T-helper 1 cell (primary cell): ENCODE measurements at places on chromosomes 5 and 9.

GRCh38 chr9:2291980-2292704, 277.0 kb downstream of the SMARCA2 start:
- DNase-seq, result no peak

DNA sequence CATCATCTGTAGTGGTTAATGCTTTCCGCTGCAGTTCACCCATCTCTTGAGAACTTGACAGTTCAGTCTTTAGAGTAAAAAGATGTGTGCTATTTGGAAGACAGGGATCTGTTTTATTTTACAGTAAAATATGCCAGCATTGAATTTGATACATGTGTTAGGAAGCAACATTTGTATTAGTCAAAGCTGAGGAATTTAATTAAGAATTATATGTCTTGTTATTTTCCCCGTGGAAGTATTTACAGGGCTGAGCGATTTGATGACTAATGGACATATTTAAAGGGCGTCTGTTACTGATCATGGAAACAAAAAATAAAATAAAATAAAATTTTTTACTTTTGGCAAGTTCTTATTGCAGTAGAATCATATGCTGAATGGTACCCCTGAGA, 101.3 kb downstream of the PAM start:
- DNase-seq, result no peak

DNA sequence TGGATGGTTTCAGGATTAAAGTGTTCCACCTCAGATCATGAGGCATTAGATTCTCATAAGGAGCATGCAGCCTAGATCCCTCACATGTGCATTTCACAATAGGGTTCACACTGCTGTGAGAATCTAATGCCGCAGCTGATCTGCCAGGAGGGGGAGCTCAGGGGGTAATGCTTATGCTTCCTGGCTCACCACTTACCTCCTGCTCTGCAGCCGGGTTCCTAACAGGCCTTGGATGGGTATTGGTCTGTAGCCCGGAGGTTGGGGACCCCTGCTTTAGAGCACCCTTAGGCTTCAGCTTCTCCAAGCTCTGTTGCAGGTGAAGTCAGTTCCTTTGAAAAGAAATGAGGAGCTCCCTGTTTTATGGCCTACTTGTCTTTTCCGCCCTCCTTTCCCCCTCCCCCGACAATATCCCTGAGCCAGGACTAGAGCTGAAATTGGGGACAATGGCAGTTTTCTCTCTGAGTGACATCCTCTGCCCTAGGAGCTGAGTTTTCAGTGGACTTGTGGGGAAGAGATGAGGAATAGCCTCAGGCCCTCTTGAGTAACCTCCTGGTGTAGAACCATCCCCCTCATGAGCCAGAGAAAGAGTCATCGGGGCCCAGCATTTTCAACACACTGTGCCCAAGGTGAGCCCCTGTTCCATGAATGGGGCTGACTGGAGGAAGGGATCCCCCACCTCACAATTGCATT, 16.2 kb upstream of the MAT2B start:
- no peak for DNase-seq

- no peak for DNase-seq
These were observed 184.4 kb upstream of the SLC12A2 start for GRCh38 chr5:127899214-127899610.

DNA sequence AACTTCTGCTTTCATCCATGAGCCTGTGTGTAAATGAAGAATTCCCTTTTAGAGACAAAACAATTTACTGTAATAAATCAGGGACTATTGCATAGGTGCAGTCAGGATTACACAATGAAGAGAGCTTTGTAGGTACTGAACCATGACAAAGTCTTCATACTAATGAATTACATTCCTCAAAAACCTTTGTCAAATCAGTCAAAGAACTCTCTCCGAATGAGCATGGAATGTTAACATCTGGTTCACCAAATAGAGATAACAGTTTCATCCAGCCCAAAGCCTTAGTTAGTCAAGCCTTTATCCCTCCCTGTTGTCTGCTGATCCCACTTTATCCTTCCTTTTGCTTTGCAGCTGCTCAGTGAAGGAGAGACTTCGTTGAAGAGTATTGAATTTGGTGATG, 62.9 kb upstream of the DMRTA1 start:
- DNase-seq, result no peak

DNA sequence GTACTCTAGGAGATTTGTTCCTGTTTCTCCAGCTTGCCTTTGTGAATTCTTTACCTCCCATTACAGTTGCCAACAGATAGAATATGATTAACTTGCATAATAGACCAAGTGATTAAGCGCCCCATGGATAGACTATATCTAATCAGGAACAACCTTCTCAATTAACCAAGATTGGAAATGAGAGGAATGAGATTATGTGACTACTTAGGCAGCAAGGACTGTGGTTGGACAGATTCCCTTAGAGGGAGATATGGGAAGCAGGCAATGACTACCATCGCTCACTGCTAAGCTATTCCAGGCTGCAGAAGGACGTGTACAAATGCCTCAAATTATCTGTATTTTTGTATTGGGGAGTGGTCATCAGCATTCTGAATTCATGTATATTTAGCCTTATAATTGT, 278.1 kb upstream of the DAB2 start:
- DNase-seq, result no peak

DNA sequence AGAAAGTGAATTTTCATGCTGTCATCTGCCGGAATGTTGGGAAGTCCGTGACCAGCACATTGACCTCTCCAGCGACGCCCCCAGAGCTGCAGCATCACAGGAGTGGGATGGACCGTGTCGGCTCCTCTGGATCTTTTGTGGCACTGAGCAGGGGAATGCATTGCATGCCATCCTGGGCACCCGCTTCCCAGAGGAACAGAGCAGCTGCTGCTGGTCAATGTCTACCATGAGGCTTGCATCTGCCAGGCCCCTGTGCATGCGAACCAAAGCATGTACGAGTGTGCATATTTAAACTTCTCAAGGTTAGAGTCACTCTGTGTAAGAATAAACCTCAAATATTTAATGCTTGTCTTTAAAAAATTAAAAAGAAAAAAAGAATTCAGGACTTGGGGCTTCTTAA, 414.8 kb downstream of the GADD45G start:
- no peak for DNase-seq

DNA sequence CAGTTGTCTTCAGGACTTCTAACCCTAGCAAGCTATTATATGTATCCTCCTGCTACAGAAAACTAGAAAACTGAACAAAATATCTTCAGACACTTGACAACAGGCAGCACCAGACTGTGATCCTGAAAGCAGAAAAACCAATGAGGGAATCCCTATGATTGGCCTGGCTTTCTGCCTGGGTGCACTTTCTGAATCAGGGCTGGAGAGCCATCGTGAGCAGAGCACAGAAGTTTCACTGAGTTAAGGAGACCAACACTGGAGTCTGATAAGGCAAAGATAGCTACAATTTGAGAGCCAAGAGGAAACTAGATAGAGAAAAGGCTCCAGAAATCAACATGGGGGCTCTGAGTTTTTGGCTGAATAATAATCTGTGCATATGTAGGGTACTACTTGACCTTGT, 106.5 kb downstream of the FANCC start:
- DNase-seq, result no peak

DNA sequence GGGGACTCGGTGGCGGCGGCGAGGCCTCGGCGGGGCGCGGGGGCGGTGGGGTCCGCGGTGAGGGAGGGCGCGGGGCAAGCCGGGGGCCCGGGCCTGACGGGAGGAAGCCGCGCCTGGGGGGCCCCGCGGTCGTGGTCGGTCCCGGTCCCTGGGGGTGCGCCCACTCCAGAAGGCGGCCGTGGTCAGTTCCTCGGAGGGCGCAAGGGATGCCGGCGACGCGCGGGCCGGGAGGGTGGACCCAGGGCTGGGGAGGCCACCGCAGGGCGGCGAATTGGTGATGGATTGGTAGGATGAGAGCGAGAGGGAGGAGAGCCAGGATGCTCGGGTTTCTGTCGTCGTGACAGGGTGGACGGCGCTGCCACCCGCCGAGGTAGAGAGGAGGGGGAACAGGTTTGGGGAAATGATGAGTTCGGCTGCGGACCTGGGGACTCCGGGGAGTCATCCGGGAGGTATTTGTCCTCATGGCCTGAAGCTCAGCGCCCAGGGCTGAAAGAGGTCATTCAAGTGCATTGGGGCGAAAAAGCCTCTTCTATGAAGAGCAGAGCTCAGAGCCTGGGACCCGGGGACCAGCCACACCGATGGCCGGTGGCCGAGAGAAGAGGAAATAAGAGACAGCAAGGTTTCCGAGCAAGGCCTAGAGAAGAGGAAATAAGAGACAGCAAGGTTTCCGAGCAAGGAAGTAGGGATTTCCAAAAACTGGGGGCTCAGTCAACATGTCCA, 557 bp downstream of the GNG10 start:
- peak; percentile 11 for DNase-seq

DNA sequence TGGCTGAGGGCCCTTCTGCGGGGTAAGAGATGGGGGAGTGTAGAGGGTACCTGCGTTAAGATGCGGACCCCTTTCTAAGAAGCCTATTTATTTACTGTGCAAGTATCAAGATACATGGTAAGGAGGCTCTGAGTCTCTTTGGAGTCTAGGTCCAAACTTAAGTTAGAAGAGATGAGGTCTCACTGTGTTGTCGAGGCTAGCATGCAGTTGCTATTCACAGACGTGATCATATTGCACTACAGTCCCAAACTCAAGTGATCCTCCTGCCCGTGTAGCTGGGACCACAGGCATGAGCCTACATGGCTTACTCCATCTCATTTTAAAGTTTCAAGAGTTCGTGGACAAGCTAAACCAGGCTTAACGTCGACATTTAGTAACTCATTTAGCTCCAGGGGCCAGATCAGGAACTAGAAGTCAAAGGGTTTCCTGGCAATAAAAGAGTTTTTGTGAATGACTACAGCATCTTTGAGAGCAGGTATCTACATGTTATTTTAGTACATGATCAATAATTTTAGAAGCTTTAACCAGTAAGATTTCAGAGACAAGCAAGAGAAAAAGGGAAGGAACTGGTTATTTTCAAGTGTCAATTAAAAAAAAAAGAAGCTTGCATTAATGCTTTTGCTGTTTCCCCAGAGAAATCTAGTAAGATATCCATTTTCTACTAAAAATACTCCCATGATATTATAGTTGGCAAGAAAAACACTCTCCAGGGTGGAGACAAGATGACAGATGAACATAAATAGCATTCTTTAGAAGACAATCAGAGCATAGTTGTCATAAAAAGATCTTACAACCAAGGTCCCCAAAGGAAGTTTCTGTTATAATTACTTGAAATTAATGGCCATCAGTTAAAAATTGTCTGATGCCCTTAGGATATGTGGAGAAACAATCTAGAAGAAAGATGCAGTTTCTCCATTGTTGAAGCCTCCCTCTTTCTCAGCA, 141.3 kb downstream of the SCAMP1 start:
- DNase-seq, result no peak

DNA sequence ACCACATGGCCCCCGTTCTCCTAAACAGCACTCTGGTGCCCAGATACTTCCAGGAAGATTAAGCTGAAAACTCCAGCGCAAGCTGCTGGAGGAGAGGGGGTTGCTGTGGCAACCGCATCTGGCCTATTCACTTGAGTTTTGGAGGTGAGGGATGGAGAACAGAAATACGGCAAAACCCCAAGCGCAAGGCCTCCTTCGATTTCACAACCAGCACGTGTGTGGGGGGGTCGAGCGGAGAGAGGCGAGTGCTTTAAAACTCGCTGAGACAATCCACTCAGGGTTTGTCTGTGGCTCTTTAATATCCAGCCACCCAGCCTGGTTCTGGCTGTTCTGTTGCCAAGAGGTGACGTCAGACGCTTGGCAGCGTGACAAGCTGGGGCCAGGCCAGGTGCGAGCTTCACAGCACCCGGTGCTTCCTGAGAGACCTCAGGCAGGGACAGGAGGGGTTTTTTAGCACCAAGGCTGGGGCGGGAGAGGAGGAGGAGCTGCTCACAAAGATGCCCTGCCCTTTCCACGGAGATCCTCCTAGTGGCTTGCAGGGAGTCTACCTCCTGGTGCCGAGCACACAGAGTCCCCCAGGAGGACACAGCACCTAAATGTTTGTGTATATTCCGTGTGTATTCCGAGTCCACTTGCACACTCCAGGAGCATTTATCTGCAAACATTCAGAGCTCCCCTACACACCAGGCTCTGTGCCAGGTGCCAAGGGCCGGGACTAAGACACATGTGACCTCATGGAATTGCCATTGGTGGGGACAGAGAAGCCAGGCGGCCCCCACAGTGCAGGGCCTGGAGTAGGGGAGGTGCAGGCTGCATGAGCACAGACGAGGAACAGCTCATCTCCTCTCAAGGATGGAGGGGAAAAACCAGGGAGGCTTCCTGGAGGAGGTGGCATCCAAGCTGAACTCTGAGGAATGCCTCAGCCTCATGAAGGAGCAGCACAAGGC, 194.6 kb downstream of the OLFM1 start:
- DNase-seq, result peak; percentile 7

DNA sequence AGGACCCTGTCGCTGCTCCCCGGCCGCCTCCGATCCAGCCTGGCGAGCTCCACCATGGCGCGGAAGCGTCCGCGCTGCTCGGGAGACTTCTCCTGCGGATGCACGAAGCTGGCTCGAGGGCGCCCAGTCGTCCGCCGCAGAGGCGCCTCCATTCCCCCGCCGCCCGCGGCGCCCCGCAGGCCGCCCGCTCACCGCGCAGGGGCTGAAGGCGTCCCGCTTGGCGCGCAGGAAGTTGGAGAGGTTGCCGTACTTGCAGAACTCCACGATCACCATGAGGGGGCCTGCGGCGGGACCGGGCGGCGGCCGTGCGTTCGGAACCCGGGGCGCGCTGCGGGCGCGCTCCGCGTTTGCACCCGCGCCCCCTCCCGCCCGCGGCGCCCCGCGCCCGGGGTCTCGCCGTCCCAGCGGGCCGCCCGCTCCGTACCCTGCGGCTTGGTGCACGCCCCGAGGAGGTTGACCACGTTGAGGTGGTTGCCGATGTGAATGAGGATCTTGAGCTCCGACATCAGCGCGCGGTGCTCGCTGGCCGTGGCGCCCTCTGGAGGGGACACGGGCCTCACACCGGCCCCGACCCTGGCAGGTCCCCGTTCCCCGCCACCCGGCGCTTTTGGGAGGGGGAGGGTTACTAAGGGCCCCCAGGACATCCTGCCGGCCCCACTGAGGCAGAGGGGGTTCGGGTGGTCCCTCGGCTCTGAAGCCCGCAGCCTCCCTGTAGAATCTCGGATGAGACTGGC, 27.7 kb upstream of the SCGB3A1 start:
- peak; percentile 44 for DNase-seq

- DNase-seq, result no peak
These were observed 66.3 kb downstream of the ANKRD55 start for GRCh38 chr5:56166671-56167385.

DNA sequence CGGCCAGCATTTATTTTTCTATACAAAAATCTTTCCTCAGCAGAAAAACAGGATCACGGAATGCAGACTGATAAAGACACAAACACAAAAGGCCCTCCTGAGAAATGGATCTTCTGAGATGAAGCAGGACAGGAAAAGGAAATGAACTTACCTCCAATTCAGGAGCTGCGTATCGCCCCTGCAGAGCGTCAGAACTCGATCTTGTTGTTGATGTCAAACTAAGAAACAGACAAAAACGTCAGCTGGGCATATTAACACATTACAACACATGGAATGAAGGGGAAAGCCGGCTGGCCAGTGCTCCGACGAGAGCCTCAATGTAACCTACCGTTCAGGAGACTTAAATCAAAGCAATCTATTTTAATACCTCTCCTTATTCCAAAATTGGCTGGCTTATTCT, 105.1 kb downstream of the SERINC5 start:
- DNase-seq, result no peak

DNA sequence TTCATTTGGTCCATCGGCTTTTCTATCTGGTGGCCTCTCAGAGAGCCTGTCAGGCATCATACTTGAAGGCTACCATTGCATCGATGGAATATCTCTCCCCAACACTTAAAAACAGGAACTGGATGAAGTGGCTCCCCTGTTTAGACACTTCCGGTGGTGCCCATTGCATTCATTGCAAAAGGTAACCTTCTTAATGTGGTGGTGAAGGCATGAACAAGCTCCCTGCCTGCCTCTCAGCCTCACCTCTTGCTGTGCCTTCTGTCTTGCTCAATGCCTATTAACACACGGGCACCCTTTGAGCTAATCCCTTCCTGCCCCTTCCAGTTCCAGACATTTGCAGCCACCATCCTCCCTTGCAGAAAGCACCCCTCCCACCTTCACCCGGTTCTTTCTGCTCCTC, 233.1 kb upstream of the MSX2 start:
- DNase-seq, result no peak
